ENCODE measurements at places on chromosomes 13 and 19.

DNA sequence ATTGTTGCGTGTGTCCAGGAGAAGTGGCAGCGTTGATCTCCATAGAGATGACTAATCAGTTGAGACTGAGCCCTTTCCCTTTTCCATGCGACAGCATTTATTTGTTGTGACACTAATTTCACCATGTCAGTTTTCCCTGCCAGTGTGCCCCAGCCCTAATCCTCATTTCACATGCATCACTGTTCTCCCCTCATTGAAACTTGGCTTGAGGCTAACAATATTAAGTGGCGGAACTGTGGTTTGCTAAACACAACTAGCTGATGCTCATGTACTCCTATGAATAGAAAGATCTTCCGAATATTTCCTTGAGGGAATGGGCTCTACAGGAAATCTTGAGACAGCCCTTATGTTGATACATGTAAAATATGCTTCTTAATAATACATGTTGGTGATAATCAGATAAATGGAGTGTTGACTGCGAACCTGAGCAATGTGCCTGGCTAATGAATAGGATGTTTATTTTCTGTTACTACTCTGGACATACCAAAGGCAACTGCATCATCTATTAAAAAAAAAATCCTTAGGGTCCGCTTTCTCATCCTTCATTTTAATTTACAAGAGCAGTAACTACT lies 258.6 kb downstream of the ATP8A2 start:
- DNase-seq, result no peak

GRCh38 chr13:48938308-48938943 lies 37.3 kb upstream of the FNDC3A start:
- no peak for DNase-seq

GRCh38 chr19:29086182-29086581 lies 126.8 kb downstream of the UQCRFS1 start:
- no peak for DNase-seq

DNA sequence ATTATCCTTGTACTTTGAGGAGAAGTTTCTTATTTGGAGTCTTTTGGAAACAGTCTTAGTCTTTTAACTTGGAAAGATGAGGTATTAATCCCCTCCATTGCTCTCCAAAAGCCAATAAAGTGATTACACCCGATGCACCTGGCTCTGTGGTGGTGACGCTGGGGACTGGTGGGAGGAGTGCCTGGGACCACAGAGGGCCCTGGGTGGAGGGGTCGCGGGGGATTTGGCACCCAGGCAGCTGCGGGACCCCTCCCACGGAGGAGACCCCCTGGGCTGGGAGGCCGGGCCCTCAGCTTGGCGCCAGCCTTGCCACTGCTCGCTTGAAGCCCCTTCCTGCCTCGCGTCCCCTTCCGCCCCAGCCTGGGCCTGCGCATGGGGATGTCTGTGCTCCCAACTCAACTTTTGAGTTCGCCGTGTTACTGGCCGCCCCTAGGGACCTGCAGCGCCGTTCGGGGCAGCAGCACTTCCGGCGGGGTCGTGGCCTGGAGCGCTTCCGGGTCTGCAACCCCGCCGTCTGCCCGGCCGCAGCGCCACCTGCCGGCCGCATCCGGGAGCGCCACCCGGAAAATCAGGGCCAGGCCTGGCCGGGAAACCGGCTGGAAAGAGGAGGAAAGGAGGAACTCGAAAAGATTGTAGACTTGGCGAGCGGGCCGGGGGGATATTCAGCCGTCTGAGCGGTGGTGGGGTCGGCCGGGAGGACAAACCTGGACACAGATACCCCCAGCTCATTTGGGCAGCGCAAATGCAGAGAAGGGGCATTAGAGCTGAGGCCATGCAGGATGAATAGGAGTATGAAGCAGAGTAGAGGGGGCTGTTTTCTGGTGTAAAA lies 8.4 kb downstream of the PEAK3 start:
- DNase-seq, result no peak

- peak; percentile 20 for DNase-seq
Measured at GRCh38 chr13:97274829-97275649, 52.9 kb downstream of the MBNL2 start.

DNA sequence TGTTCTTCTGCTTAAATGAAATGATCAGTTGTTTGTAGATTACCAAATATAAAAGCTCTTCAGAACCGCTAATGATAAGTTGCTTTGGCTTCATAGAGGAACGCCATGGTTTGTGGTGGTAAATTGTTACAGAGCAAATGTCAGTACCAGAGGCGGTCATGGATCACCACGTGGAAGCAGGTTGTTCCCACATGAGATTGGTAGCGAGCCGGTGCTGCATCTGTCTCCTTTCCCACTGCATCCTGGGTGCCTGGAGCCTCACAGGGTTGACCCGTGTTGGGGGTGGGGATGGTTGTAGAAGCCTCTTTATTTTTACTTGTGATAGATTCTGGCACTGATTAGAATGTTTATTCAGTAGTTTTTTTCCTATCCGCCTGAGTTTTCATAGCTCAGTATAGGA lies 14.7 kb downstream of the GARRE1 start:
- no peak for DNase-seq

DNA sequence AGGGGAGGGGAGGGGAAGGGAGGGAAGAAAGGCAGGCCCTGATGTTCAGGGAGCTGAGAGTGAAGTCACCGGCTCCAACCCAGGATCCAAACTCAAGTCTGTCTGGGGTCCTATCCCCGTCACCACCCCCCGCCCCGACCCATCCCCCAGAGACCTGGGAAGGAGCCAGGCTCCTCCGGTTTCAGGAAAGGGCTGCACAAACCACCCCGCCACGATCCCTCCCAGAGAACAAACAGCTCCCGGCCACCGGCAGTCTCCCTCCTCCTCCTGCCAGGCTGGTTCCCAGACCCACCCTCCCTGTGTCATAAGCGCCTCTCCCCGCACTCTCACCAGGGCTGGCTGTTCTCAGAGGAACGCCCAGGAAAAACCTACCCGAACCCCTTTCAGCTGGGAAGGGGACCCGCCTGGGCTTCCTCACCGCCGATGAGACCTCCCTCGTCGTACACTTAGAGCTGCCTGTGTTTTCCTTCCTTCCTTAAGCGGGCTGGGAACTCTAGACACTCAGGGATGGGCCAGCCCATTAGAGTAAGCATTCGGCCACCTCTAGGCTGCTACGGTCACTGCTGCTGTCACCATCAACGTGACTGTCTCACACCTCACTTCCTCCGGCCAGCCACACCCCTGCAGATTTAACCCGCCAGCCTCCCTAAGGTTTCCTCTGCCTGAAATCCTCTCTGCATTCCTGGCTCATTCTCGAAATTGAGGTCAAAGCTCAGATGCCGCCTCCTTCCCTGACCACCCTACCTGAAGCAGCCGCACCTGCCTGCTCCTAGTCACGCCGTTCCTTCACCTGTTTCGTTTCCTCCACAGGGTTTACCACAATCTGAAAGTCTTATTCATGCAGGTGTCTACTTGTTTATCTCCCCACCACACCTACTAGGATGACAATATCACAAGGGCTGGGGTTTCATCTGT lies 6.3 kb upstream of the RDH13 start:
- no peak for DNase-seq

DNA sequence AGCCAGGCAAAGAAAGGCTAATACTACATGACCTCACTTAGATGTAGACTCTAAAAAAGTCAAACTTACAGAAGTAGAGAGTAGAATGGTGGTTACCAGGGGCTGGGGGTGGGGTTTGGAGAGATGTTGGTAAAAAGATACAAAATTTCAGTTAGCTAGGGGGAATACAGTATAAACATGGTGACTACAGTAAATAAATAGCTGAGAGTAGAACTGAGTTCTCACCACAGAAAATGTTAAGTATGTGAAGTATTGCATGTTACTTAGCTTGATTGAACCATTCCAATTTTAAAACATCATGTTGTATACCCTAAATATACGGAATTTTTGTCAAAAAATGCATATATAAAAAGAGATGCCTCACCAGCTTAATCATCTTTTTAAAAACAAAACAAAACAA lies 67.5 kb upstream of the DOCK9 start:
- no peak for DNase-seq

DNA sequence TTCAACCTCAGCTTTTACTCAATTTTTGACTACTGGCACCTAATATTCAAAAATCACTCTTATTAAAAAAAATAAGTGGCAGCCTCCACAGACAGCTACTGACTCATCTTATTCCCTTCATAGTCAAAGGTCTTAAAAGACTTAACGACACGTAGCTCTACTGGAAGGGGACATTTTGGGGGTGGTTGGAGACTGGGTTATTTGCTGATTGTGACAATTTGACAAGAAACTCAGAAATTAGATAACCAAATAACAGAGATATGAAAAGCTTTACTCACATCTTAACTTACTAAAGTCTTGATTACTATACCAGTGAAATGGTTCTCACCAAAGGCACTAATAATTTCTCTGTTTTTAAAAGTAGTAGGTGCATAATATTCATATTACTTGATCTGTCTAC lies 25.7 kb downstream of the UGGT2 start:
- DNase-seq, result no peak

DNA sequence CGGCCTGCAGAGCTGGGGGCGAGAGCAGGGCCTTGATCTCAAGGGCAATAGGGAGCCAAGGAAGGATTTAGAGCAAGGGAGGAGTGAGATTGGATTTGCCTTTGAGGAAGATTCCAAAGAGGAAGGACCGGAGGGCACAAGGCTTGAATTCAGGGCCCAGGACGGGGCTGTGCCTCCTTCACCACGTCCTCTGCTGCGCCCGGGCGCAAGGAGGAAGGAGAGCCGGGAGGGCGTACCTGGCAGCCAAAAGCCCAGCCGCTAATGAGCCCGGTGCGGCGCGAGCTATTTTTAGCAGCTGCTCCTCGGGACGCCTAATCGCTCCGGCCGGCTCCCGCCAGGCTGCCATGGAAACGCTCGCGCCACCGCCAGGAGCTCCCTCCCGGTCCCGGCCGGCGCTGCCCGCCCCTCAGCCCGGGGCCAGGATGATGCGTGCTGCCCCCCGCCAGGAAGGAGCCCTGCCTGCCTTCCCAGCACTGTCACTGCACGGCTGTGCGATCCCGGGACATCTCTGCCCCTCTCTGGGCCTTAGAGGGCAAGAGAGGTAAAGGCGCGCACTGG lies 31.3 kb downstream of the TINCR start:
- peak; percentile 63 for DNase-seq

DNA sequence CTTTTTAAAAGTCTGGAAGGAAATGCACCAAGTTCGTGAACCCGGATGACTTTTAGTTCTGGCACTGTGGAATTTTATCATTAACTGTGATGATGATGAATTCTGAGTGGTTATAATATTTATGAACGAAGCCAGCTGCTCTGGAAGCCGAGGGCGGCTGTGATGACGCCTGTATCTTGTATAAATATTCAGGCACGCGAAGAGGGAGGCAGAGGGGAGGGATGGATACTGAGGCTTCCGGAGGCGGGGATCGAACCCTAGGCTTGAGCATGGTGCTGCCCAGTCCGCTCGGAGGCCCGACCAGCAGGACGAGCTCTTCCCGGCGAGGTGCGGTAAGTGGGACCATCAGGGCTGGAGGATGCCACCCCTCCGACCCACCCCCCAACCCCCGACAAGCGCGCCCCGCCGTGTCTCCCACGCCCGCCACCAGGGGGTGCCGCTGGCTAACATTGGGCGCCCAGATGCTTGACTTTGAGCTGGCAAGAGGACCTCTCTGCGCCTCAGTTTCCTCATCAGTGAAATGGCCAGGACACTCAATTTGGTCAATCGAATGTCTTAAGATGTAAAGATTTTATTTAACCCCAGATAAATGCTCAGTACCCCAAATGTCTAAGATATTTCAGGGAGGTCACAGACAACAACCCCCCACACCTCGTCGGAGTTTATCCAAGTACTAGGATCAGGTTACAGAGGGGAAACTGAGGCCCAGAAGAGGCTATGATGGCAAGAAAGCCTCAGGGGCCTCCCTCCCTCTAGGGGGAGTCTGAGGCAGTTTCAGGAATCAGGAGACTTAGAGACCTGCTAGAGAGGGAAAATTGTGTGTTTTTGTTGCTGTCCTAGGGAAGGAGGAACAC lies 4.5 kb upstream of the RAB3A start:
- DNase-seq, result no peak

- DNase-seq, result no peak
Measured at GRCh38 chr13:30731361-30732045, 3.8 kb upstream of the ALOX5AP start.

- DNase-seq, result no peak
Measured at GRCh38 chr19:19642506-19643157, 825 bp downstream of the GMIP start.

DNA sequence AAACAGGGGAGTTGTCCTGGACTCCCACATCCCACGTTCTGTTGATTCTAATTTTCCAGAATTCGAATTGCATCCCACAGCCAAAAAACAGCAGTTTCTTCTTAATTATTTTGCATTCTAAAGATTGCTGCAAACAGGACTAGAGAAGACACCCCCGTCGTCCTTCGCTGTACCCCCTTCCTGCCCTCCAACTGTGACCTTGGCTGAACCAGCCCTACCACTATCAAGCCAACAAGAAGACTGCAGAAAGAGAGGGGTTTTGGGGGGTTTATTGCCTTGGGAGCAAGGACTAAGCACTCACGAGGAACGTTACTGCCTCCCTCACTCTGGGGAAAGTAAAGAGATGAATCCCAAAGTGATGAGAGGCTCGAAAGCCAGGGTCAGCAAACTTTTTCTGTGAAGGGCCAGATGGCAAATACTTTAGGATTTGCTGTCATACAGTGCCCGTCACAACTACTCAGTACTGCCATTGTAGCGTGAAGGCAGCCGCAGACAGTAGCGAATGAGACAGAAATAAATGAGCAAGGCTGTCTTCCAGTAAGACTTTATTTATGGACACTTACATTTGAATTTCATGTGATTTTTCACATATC lies 32.5 kb upstream of the KATNAL1 start:
- DNase-seq, result no peak

DNA sequence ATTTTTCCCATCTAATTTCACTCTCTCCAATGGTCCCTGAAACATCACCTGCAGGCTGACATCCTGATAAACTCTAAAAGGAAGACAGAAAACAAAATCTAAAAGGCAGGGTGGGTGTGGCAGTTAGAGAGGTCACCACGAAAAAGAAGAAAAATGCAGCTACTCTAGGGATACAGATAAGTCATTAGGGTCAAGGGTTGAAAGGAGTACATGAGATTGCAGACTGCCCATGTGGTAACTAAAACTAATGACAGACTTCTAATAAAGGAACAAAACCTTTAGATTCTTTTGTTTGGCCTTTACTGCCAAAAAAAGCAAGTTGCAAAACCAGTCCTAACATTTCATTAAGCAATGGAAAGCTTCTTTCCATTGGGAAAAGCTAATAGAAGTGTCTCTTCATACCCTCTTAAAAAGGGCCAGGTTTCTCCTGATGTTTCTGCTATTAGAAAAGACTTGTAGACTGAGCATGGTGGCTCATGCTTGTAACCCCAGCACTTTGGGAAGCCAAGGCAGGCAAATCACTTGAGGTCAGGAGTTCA lies 31.0 kb downstream of the THSD1 start:
- no peak for DNase-seq

GRCh38 chr13:74288361-74288911 lies 154.2 kb upstream of the KLF12 start:
- no peak for DNase-seq

- DNase-seq, result no peak
Measured at GRCh38 chr13:51359352-51359751, 19.9 kb downstream of the SERPINE3 start.

- no peak for DNase-seq
Measured at GRCh38 chr19:12314553-12314952, 18.9 kb downstream of the ZNF563 start.

Data from NCI-H446 treated with DMSO at 0.1 percent for 48 hours (cell line).